ENCODE measurements at places on chromosomes 5 and 9.
A peak's percentile ranks its signal among the peaks of the same experiment; 100 is the strongest.

DNA sequence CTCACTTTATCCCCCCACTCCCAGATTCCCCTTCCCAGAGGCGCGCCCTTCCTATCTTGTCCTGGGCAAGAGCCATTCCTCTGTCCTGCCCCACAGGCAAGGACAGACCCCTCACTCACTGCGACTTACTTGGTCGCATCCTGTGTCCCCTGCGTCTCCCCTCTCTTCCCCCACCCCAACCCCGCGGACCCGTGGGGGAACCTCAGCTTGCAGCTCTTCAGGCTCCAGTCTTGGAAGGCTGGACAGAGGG lies 542 bp downstream of the GGTA1 start:
- DNase-seq = no peak

DNA sequence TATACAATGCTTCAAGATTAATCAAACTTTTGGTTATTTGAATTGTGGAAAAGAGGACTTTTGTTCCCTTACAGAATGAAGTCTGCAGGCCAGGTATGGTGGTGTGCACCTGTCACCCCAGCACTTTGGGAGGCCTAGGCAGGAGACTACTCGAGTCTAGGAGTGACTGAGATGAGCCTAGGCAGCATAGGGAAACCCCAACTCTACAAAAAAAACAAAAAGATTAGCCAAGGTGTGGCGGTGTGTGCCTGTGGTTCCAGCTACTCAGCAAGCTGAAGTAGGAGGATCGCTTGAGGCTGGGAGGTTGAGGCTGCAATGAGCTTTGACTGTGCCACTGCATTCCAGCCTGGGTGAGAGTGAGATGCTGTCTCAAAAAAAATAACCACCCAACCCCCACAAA lies 9.3 kb downstream of the CCNH start:
- DNase-seq = no peak

DNA sequence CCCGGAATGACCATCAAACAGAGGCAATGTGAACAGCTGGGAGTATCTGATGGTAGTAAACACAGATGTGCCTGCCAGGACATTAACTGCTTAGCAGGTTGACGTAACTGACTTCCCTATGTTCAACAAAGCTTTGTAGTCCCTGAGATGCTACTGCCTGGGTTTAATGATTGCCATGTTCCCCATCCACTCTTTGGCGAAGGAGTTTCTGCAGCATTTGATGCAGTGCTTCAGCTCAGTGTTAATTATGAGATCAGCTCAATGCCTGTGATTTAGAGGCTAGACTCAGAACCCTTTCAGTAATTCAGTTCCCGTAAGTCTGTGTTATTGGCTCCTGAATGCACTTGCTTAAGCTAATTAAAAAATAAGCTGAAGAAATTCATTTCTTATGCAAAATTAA lies 547.3 kb upstream of the ZNF608 start:
- DNase-seq = no peak

DNA sequence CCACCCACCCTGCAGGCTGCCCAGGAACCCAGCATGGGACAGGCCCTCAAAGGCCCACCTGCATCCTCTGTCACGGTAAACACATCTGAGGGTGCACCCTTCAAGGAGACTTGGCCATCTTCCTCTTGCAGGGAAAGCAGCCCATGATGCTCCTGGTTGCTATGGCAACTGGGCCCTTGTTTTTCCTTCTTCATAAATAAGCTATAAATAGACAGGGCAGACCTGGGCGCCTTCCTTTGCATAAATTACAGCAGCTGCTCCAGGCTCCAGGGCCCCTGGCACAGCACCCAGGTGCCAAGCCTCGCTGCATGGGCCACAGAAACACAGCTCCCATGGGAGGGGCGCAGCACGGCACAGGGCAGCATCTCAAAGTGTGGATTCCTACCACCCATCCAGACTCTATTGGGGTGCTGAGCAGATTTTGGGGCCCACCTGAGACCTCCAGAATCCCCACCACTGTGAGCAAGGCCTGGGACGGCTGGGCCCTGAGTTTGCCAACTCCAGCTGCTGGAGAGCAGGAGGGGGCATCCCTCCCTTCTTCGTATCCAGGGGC lies 5.8 kb upstream of the PSMB7 start:
- peak; percentile 70 for DNase-seq

DNA sequence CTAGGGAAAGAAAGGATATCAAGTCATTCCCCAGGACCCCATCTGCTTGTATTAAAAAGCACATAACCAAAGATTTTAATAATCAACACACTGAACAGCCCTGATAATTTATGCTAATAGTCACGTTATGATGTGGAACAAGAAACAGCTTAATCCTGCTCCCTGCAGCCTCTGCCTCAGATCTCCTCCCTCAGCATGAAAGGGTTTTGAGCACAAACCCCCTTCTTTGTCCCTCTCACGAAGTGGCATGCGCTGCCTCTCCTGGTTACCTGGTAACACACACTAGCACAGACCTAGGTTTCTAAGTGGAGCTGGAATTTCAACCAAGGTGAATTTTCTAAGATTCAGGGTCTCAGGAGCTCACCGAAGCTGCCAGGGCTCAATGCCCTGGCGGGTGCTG lies 5.1 kb downstream of the IGFBPL1 start:
- no peak for DNase-seq

DNA sequence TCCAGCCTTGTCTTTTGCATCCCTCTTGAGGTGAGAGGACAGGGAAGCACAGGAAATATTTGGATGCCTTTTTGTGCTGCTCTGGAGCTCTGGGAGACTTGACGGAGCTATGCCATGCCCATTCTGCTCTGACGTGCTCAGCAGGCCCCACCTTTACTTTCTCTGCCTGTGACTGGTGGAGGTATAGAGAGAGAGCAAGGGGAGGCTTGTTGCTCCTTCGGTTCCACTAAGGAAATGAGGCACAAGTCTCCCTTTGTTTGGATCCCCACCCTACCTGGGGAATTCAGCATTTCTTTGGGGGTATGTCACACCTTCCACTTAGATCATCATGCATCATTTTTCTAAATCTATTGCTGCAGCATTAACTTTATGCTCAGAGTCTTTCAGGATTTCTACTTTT lies 121.8 kb upstream of the CNTLN start:
- DNase-seq = no peak

GRCh38 chr5:39505791-39506190 lies 81.0 kb upstream of the DAB2 start:
- no peak for DNase-seq

GRCh38 chr9:92576175-92576574 lies 40.4 kb upstream of the ECM2 start:
- no peak for DNase-seq

All from NCI-H774 (cell line).